ENCODE measurements at places on chromosomes 13 and 19.

GRCh38 chr13:90806016-90806615 is 541.4 kb upstream of the MIR17HG start:
- DNase-seq = no peak

DNA sequence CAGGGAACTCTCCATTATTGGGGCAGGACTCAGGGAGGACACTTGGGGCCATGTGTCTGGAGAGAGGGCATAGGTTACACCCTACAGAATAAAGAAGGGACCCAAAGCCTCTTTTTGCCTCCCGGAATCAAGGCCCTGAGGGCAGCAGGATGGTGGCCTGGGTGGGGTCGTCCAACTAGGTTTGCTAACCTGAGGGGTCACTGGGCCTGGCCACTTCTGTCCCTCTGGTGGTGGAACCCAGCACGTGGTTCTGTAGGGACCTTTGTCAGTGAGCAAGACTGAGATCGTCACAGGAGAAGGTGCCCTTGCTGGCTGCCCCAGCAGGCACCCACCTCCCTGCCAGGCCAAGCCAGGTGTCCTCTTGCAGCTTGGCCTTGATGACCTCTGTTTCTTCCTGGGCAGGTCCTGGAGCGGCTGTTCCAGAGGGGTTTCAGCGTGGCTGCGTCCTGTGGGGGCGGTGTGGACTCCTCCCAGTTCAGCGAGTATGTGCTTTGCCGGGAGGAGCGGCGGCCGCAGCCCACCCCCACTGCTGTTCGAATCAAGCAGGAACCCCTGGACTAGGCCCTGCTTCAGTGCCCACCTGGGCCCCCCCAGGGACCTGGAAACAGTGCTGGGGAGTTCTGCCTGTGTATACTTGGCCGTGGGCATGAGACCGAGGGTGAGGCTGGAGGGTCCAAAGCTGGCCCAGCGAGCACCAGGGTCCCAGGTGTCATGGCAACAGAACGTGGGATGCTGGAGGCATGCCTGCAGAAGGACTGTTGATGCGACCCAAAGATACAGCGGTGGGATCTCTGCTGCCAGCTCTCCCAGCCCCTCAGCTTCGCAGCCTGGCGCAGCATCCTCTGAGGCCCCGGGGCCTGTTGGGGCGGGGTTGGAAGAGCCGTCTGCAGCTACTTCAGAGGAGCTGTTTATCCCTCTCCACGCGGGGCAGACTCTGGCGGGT is 16.0 kb downstream of the KCTD15 start:
- no peak for DNase-seq

DNA sequence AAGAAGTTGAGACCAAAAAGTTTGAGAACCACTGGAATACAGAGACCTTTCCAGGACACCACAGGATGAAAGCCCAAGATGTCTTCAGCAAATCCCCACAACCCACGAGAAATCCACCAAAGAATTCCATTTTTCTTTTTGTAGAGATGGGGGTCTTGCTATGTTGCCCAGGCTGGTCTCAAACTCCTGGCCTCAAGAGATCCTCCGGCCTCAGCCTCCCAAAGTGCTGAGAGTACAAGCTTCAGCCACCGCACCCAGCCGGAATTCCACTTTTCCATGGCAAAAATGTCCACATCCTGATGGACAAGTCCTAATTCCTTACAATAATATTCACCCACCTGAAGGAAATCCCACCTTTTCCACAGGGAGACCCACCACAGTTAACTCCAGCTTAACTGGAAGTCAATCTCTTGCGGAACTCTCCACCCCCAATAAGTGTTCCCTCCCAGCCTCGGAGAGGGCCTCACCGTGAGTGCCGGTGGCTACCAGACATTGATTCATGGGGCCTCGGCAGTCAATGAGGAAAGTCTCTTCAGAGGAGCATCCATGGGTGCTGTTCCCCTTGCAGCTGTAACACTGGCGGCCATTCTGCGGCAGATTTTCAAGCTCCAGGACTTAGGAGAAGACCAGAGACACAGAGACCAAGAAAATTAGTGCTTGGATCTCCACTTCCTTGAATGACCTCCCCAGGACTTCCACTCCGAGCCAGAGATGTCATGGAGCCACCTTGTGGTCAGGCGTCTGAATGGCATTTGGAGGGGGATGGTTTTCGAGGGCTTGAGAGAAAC is 12.3 kb upstream of the CADM4 start:
- DNase-seq = peak; percentile 13

DNA sequence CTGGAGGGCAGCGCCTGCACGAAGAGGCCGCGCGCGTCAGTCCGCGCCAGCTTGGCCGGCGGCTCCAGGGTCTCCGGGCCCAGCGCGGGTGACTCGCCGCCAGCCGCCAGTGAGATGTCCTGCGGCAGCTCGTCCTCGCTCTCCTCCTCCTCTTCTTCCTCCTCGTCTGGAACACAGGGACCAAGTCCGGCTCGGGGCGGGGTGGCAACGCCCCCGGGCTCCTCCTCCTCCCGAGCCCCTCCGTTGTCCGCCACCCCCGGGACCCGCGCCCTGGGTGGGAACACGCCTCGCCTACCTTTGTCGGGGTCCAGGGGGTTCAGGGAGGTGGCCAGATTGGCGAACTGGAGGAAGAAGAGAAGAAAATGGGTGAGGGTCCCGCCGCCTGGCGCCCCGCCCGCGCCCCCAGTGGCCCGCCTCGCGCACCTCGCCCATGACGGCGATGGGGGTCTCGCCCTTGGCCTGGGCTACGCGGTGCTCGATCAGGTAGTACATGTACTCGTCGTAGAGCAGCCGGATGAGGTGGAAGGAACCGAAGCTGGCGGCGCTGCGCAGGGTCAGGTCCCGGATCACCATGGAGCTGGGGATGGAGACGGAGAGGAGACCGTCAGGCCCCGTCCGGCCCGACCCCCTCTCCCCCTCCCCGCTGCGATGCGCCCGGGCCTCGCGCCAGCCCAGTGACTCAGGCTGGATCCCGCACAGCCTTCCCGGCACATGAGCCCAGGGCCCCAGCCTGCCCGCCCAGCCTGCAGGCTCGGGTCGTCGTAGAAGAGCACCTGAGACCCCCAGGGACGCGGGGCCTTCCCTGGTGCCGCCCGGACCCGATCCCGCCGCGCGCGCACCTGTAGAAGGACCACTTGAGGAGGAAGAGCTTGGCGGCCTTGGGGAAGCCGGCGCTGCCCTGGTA is 10.6 kb downstream of the DCAF15 start:
- DNase-seq = no peak

- no peak for DNase-seq
Observed at GRCh38 chr19:1313695-1314613, 28.3 kb downstream of the EFNA2 start.

Measured in activated T-helper 1 cell treated with Interleukin-2 at 50 U/mL for 16 hours (primary cell).